ENCODE measurements at places on chromosomes 3 and 15.

- DNase-seq = no peak
Measured at GRCh38 chr15:77578641-77579372, 53.9 kb downstream of the LINGO1 start.

DNA sequence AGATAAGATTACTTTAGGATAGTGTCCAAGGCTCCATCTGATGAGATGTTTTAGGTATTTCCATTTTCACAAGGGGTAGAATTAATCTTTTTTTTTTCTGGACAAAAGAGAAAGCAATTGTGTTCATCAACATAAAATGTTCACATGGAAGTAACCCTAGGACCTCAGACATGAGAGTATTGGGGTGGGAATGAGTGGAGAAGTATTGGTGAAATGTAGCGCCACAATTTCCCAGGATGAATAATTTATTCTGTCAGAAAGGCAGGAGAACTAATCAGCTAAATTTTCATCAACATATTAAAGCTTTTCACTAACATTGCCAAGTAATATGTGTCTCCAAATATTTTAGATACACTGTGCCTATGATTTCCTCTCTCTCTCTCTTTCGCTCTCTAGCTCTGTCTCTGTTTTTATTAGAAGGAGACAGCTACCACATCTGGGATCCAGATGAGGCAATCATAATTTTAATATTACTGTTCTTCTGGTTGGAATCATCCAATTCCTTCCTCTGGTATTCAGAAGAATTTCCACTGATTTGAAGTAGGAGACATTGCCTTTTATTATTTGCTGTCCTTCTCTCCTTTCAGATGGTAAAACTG, 21.6 kb upstream of the ZNF280D start:
- DNase-seq = no peak

GRCh38 chr15:77992356-77993222, 84.9 kb downstream of the TBC1D2B start:
- DNase-seq = no peak

GRCh38 chr3:97360804-97361203, 403.8 kb upstream of the ARL6 start:
- no peak for DNase-seq

GRCh38 chr3:90102146-90102545, 994.7 kb downstream of the EPHA3 start:
- no peak for DNase-seq

GRCh38 chr15:97684249-97684648, 276.3 kb upstream of the ARRDC4 start:
- DNase-seq = no peak

DNA sequence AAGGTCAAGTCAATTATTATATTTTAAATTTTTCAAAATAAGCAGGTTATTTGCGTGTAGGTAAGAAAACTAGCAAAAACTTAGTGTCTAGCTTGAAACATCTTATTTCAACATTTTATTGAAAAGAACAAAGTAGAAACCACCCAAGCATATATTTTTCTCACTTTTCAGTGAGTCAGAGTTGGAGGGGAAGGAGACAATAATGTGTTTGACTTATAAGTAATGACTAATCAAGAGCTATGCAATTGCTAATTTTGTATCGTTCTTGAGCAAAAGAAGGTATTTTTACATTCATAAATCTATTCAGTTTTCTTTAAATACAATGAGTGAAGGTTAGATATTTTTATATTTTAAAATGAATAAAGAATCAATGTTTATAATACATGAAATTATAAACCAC, 54.4 kb upstream of the P2RY1 start:
- DNase-seq = no peak

- no peak for DNase-seq
Measured at GRCh38 chr3:185103359-185104127, 49.3 kb downstream of the C3orf70 start.

- no peak for DNase-seq
Measured at GRCh38 chr15:92655178-92655995, at the start of gene FAM174B. Gene FAM174B (minus strand): TSS chr15:92655775.

DNA sequence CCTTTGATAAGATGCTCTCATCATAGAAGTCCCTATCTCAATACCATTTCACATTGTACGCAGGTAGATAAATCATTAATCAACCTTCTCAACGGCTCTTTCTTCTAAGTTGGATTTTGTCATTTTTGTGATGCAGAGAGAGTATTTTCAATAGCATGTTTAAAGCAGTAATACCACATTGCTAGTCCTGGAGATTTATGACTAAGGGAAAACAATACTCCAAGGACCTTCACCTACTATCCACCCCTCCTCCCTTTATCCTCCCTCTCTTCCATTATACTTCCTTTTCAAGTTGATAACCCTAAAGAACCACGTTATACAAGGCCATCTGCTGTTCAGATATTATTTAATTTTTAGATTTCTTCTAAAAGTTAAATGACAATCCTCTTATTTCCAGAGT, 65.3 kb upstream of the CHMP2B start:
- no peak for DNase-seq

DNA sequence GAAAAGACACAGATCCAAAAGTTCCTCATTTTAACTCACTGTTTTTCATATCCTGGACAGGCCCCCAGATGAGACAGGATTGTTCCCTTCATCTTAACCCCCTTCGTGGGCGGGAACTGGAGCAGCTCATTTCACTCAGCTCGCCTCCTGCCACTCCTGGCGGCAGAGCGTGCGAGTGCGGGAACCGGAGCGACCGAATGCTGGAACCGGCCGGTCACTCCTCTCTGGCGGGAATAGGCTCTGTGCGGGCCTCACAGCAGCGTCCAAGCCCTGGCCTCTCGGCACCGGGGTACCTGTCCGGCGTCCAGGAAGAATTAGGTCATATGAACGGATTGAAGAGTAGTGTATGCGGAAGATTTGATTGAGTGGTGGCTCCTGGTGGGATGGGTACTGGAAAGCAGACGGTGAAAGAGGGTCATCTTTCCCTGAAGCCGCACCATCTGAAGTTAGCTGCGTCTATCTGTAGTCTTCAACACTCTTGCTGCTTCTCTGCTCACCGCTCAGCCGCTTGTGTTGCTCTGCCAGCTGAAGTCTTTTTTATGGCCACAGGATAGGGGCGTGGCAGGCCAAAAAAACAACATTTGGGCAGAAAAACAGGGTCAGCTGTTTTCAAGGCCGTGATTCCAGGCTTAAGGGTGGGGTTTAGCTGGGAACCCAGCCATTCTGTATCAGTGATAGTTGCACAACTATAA, 42.3 kb upstream of the FXR1 start:
- DNase-seq = no peak

- no peak for DNase-seq
Measured at GRCh38 chr3:134737516-134737915, 57.5 kb upstream of the EPHB1 start.

All from non-pigmented ciliary epithelial cell (primary cell).